Gastroesophageal sphincter (tissue), 4 donors: ENCODE measurements at places on chromosomes 13 and 19.
A peak's percentile ranks its signal among the peaks of the same experiment; 100 is the strongest.

DNA sequence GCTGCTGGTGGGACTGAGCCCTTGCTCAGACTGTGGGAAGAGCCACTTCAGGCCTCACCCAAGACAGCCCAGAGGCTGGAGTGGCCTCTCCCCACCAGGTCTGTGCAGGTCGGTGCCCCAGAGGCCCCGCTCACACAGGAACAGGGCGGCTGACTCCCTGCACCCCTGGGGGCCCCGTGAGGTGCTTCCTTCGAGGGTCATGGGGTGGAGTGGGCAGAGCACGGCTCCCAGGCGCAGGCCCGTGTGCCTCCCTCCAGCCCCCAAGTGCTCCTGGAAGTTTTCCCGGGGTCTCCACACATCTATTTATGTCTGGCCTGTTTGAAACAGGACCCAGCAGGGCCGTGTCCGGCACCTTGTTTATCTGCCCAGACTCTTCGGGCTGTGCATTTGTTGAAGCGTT lies 9.5 kb upstream of the TMEM255B start:
- no peak for ATAC-seq

DNA sequence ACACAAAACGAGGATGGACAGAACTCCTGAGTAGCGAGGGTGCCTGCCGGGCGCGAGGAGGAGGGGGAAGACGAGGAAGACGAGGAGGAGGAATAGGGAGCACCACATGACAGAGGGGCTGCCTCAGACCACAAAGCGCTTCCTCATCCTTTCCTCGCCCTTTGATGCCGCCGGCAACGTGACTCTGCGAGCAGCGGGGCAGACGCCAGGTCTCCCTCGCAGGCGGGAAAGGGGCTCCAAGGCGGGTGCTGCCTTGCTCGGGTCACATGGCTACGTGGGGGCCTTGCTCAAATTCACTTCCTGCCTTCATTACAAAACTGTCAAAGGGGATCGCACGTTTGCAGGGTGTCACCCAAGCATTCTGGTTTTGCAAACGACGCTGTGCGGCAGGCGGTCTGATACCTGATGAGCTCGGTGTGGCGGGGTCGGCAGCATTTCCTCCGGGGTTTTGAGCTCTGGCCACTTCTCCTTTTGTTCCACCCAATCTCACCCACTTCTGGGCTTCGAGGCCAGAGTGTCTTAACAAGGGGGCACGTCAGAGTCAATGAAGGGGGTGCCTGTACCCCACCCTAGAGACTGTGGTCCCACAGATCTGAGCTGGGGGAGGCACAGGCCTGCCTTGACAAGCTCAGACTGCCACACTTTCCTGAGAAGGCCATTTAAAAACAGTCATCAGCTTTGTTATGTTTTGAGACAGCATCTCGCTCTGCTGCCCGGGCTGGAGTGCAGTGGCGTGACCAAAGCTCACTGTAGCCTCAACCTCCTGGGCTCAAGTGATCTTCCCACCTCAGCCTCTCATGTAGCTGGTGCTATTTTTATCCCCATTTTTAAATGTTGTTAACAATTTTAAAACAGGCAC lies 14.9 kb downstream of the MAP2K2 start:
- ATAC-seq, result no peak

- no peak for ATAC-seq
Observed at GRCh38 chr13:50161052-50161451, 145.8 kb downstream of the KCNRG start.

- ATAC-seq, result no peak
Observed at GRCh38 chr13:110298505-110299282, 8.3 kb downstream of the COL4A1 start.

GRCh38 chr19:13849991-13850909 lies 26.7 kb upstream of the NANOS3 start:
- peak; percentile 59 for ATAC-seq

GRCh38 chr19:7739211-7739755 lies 7.4 kb upstream of the CLEC4G start:
- ATAC-seq, result no peak

- ATAC-seq, result no peak
Observed at GRCh38 chr13:27044837-27045570, 126.6 kb downstream of the USP12 start.

- no peak for ATAC-seq
Observed at GRCh38 chr13:101767131-101767530, 314.7 kb downstream of the ITGBL1 start.

GRCh38 chr13:44905556-44905955 lies 83.7 kb downstream of the NUFIP1 start:
- ATAC-seq, result no peak

- ATAC-seq, result no peak
Observed at GRCh38 chr19:6576869-6577475, 14.0 kb downstream of the CD70 start.

- ATAC-seq, result peak; percentile 40
Observed at GRCh38 chr19:2469102-2469914, 6.6 kb upstream of the GADD45B start.

GRCh38 chr13:73657821-73658540 lies 476.2 kb downstream of the KLF12 start:
- ATAC-seq, result peak; percentile 47

DNA sequence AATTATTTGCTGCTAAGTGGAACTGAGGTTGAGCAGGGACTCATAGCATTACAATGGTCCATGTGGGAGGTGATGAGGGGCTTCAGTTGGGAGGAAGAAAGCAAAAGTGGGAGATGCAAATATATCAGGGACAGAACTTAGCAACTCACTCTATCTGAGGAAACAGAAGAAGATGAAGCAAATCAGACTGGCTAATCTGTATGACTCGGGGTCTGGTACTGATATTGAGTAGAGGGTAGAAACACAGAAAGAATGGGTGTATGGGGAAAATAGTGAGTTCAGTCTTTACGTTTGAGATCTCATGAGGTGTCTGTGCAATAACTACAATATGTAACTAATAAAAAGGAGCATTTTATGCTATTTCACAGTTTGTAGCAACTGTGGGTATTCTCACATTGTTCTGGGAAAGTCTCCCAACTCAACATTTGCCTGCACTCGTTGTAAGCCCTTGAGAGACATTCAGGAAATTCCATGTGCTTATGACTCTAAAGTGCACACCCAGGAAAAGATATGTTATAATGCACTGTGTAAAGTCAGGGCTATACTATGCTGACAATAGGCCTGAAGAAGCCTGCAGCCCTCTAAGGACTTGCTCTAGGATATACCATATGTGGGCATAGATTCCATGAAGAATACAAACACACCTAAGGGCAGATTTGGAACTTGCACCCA lies 183.5 kb downstream of the SPRY2 start:
- no peak for ATAC-seq

- ATAC-seq, result no peak
Observed at GRCh38 chr13:84352946-84353345, 470.7 kb upstream of the SLITRK1 start.

DNA sequence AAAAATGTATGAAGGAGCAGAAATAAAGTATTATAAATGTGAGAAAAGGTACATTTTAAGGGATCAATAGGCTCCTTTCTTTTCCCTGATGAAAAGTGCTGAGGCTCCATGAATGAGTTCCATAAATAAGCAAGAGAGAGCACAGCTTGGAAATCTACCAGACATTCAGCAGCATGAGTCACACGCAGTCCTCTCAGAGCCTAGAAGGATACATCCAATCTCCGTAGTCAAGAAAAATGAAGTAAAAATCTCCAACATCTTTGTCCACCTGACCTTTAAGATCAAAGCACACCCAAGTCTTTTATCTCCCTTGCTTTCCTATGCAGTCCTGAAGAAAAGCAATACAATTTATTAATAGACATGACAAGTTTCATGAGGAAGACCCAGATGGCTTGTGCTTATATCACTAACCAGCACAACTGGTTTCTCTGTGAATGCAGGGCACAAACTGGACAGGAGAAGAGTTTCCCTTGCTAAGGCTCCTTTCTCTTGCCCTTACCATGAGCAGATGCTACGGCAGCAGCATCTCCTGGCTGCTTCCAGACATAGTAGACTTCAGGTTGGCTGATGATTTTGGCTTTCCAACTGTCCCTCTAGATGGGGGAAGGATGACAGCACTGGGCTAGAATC lies 730.8 kb downstream of the EFNB2 start:
- ATAC-seq, result no peak

- ATAC-seq, result no peak
Observed at GRCh38 chr13:67048821-67049150, 181.3 kb downstream of the PCDH9 start.

DNA sequence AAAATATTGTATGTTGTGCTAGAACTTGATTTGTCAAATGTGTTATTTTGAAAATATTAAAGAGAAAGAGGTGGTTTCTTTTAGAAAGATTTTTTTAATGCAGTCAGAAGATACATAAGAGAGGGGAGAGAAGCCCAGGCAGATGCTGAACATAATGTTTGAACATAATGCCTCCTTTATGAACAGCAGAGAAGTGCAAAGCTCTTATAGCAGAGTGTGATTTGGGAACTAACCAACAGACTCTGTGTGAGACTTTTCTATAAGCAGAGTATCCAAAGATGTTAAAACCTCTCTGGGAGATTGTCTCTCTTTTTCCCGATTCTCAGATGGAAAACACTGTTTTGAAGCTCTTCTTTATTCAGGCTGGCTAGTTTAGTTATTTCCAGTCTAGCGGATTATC lies 1274.1 kb upstream of the SPRY2 start:
- no peak for ATAC-seq

DNA sequence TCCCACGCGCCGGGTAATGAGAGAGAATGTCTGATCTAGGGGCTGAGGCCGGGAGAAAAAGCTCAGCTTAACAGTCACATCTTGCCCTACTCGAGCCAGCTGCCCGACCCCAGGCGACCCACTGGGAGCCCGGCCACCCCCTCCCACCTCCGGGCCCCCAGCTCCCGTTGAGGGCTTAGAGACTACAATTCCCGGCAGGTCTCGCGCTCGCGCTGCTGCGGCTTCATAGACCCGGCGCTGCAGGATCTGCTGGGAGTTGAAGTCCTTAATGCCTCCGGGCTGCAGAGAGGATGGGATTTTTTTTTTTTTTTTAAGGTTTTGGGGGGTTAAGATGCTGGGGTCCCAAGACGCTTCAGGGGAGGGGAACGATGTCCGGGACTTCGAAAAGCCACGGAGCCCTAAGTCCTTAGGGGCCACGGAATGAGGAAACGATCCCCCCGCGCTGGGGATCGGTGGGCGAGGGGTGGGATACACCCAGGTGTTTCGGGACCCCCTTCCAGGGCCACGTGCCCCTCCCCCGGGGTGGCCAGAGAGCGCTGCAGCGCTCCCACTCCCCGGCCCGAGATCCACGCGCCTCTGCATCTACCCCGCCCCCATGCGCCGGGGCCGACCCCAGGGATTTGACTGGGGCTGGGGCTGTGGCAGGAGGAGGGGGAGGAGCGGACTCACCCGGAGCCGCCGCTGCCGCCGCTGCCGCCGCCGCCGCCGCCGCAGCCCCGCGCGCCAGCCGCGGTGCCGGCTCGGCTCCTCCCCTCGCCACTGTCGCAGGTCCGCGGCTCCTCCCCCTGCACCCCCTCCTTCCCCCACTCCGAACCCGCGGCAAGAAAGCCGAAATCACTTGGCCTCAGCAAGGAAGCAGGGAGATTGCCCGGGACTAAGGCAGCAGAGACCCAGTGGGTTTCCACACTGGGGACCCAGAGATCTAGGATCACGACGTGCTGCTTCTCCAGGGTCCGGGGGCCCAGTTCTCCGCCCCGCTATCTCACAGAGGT lies at the start of gene SYT3:
Gene SYT3 (minus strand): TSS at position 761 of the 992 bp plus-strand sequence. CDS start 2,470 bp downstream, outside the sequence.
- ATAC-seq, result peak; percentile 67

DNA sequence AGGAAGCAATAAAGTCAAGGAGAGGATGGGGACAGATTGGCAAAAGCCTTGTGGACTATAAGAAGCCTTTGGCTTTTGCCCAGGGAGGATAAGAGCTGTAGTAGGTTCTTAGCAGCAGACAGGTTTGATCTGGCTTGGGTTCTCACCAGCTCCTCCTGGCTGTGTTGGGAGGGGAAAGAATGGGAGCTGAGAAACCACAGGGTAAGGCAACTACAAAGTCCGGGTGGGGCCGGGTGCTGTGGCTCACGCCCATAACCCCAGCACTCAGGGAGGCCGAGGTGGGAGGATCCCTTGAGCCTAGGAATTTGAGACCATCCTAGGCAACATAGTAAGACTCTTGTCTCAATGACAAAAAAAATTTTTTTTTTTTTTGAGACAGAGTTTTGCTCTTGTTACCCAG lies 20.6 kb downstream of the NECTIN2 start:
- ATAC-seq, result no peak

DNA sequence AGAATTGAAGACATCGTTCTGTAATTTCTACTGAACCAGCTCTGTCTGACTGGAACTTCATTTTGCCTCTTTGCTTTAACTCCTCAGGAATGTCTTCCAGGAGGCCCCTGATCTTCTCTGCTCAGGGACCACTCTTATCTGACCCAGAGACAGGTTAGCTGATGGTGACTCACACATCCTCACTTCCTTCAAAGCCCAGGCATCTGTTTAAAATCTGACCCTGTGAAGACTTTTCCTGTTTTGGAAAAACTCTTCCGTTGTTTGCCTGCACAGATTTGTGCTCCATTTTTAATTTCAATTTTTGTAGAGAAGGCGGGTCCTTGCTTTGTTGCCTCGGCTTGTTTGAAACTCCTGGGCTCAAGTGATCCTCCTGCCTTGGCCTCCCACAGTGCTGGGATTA lies 1.6 kb downstream of the ARL11 start:
- ATAC-seq, result no peak

DNA sequence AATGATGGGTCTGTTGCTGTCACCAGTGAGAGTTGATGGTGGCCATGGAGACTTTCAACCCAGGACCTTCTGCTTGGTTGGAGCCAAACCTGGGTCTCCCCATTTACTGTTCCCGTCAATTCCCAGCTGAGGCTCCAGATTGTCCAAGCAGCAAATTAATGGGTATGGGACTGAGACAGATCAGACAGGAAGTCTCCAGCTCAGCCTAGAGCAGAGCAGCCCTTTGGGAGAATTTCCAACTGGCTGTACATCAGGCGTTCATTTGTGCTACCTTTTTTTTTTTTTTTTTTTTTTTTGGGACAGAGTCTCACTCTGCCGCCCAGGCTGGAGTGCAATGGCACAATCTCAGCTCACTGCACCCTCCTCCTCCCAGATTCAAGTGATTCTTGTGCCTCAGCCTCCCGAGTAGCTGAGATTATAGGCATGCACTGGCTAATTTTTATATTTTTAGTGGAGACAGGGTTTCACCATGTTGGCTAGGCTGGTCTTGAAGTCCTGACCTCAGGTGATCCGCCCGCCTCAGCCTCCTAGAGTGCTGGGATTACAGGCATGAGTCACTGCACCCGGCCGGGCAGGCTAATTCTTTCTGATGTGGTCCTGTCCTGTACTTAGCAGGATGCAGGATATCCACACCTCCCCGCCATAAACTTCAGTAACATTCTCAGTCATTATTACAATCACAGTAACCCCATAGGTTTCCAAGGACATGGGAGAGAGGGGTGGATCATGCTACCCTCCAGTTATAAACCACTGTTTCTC lies 9.3 kb downstream of the MAP3K10 start:
- no peak for ATAC-seq

- no peak for ATAC-seq
Observed at GRCh38 chr13:50893211-50893852, 16.3 kb upstream of the RNASEH2B start.

GRCh38 chr19:44792281-44792680 lies 14.6 kb downstream of the CBLC start:
- no peak for ATAC-seq

DNA sequence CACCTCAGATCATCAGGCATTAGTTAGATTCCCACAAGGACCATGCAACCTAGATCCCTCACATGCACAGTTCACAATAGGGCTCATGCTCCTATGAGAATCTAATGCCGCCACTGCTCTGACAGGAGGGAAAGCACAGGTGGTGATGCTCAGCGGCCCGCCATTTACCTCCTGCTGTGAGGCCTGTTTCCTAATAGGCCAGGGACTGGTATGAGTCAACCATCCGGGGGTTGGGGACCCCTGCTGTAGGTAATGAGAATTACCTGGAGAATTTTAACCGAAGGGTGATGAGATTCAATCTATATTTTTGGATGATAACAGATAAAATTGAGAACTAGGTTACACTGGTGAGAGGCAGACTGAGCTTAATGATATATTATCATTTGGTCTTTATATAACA lies 101.4 kb downstream of the LACC1 start:
- ATAC-seq, result no peak
